AG09319 (cell line): ENCODE measurements at places on chromosomes 6 and 20.

- no peak for DNase-seq
These were observed 436.7 kb downstream of the MEI4 start for GRCh38 chr6:78089531-78089930.

DNA sequence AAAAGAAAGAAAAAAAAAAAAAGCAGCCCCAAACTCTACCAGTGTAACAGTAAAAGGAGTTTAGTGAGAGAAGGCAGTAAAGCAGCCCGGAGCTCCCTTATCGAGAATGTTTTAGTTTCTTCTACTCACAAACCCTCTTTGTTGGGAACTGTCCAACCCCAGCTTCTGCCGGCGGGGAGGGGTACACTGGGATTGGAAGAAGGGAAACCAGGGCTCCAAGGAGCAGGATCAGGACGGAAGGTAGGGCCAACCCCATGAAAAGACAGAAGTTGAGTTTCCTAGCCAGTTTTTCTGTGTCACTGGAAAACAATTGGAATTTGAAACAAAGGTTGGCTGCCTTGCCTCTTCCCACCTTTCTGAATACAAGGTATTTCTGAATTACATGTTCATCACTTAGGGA is 66.0 kb downstream of the KIZ start:
- DNase-seq: no peak

- DNase-seq: no peak
These were observed 771.0 kb downstream of the QKI start for GRCh38 chr6:164185471-164185871.

GRCh38 chr6:150667359-150667758 is 67.7 kb downstream of the PLEKHG1 start:
- no peak for DNase-seq

DNA sequence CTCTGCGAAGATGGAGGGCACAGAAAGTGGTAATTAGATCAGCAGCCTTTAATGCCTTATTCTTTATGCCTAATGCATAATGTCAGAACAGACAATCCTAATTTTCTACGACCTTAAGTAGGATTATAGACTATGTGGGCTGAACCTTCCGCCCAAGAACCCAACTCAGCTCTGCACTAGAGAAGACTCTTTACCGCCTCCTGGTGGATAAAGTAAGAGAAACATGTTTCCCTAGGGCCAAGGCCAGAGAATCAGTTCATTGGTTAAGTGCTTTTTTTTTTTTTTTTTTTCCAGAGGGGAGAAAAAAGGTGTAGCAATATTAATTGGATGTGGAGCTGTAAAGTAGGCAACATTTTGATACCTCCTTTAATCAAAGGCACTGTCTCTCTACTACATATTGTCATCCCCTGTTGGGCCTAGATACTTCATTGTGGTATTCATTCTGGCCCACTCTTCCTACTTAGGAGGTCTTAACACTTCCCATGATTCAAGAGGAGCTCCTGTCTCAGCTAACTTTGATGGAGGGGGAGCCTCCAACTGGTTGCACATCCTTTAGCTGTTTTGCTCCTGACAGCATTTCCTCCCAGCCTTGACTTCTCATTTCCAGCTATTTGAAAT is 124.9 kb upstream of the NRN1 start:
- DNase-seq: no peak

GRCh38 chr6:121847806-121848522 is 412.5 kb downstream of the GJA1 start:
- no peak for DNase-seq

- DNase-seq: no peak
These were observed 46.9 kb upstream of the DTNBP1 start for GRCh38 chr6:15709651-15710269.

- DNase-seq: no peak
These were observed 172.6 kb downstream of the CD83 start for GRCh38 chr6:14290041-14290771.

DNA sequence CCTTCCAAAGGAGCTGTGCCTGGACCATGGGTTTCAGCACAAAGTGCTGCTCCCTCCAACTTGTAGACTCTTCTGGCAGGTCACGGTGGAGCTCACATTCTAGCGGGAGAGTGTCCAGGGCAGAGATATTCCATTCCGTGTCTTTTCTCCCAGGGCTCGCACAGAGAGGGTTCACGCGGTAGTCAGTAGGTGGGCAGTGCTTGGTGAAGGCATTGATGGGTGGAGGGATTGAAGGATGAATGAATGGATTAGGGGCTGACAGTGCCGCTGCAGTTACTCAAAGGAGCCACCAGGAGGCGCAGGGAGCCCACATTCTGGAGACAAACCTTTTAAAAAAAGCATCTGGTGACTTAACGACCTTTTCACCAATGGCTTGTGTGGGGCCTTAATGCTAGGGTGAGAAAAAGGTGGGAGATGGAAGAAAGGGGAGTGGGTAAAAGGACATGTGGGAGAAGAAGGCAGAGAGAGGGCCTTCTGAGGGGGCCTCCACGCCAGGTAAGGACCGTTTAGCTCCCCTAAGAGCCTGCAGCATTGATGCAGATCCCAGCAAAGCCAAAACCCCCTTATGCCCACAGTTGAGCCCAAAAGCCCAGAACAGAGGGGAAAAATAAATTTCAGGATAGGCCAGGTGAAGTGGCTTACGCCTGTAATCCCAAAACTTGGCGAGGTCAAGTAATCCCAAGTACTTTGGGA is 17.5 kb upstream of the FAM110A start:
- DNase-seq: no peak

- DNase-seq: no peak
These were observed 370.8 kb downstream of the LAMA2 start for GRCh38 chr6:129253727-129254126.

- no peak for DNase-seq
These were observed at the start of gene NOX3 for GRCh38 chr6:155455766-155456165. NOX3 (minus strand) TSS chr6:155455839; CDS start chr6:155455800, 39 bp downstream.

GRCh38 chr20:31653561-31653960 is 15.8 kb downstream of the COX4I2 start:
- no peak for DNase-seq

DNA sequence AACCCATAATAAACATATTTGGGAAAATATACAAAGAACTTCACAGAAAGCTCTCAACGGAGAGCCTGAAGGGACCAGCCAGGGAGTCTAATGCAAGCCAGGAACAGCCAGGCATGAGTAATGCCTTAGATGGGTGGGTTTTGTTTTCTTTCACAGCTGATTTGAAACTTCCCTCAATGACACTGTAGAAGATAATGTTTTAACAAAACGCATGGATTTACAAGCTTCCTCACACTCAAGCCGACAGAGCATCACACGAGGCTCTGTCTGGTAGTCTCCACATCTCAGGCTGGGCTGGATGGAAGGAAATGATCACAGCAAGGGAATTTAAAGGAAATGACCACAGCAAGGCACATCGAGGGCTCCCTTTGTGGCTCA is 113.9 kb downstream of the GMPR start:
- DNase-seq: peak; percentile 55

DNA sequence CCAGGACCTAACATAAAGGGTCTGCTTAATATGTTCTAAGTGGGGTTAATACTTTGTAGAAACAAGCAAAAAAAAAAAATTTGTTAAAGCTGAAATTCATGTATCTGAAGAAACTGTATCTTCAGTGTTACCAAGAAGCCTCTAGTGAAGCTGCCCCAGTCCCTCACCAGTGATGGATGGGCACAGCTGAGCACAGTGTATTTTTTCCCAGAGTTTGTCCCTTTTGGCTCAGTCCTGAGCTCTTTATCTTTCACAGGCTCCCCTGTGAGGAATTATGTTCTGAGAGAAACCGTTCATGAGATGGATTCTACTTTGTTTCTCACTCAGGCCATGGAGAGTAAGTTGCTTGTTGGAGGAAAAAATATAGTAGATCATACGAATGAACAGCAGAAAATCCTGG is 38.4 kb downstream of the KIF3B start:
- DNase-seq: no peak

GRCh38 chr20:17835240-17835933 is 133.2 kb downstream of the SNX5 start:
- no peak for DNase-seq

DNA sequence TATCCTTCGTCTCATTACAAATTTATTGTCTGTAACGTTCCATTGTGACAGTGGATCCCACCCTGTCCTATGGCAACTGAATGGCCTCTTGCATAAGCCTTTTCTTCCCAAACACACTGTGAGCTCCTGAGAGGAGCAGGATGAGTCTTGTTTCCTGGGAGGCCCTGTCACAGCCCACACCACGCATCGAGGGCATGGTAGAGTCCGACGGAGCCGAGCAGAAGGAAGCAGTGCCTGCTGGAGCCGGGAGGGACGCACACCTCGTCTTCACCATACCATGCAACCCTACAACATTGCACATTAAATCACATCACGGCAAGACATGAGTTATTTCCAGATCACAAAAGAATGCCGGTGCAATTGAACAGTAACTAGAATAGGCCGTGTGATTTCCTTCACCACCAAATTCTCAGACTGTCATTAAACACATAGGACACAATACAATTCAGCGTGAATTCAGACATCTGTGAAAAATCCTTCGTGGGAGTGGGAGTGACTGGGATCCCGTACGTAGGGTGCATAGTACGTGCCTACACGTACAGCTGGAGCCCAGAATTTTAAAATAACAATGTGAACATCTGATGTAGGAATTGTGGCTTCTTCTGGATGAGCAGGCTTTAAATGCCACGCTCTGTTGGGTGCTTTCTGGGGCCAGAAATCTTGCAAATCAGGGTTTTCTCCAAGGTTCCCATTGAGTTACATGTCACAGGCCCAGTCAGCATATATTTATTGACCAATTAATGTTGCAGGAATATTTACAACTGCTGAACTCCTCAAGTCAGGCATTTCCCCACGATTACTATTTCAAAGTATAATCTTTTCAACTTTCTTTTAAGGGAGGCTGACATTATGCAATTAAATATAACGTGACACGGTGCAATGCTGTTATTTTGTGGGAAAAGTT is 201.8 kb downstream of the TTLL2 start:
- no peak for DNase-seq

- DNase-seq: no peak
These were observed 297.0 kb downstream of the ZNF217 start for GRCh38 chr20:53296451-53297153.
